ENCODE measurements at places on chromosomes 13 and 19.

GRCh38 chr13:22487932-22488331, 692.8 kb upstream of the SGCG start:
- no peak for DNase-seq

DNA sequence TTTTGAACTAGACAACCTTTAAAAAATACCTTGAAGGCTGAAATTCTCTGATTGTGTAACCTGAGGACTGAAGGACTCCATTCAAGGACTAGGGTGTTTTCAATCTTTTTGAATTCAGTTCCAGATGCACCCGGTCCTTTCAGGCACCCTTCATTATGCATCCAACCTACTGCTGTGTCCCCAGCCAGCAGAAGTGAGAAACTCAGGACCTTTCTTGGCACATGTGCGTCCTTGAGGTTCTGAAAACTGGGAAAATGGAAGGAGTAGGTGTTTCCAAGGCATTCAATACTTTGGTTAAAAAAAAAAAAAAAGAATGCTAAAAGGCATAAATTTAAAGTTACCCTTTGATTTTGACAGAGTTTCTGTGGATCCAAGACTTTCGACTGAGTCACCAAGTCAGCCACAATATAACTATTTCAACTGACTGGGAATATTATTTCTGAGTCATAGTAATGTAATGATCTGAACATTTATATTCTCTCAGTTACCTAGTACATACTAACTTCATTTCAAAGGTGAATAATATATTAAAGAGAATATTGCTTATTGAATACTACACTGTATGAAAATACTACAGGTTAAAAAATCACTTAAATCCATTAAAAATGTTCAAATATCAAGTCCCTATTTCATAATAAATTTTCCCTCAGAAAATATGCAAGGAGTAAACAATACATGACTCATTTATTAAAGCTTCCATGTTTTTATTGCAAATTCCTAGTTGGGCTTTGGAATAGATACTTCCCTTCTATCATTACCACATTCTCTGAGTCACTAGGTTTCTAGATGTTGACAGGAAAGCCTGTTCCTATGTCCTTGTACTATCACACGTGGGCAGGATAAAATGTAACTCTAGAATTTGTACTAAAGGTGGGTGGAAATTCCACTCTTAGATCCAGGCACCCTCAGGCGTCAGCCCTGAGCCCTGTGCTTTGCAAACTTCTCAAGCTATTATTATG, 2.4 kb upstream of the ITGBL1 start:
- DNase-seq: no peak

GRCh38 chr19:55152017-55152416, 3.0 kb upstream of the TNNT1 start:
- no peak for DNase-seq

GRCh38 chr19:51450730-51451307, 7.4 kb downstream of the SIGLEC8 start:
- no peak for DNase-seq

GRCh38 chr13:23160638-23161480, 19.9 kb upstream of the SGCG start:
- no peak for DNase-seq

GRCh38 chr13:97131447-97131846, 90.7 kb upstream of the MBNL2 start:
- no peak for DNase-seq

- DNase-seq: no peak
These were observed 99.4 kb upstream of the FNDC3A start for GRCh38 chr13:48876289-48876688.

All from esophagus squamous epithelium (tissue), 5 donors.